ENCODE measurements at places on chromosomes 12 and 14.

- DNase-seq, result no peak
Measured at GRCh38 chr12:11768233-11768965, 118.9 kb downstream of the ETV6 start.

DNA sequence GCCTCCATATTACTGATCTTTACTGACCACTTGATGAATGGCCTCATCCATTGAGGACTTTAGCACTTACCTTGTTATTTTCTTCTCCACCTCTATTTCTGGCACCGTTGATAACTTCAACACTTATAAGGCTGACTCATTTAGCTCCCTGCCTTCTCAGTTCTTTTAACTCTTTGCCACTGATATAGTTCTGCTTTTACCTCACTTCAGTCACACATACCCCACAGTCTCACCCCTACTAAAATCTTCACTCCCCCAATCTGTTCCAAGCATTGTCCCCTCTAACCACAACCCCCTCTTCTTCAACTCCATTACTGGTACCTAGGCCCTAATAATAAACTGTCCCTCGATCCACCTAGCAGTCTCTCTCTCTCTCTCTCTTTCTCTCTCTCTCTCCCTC lies 141.0 kb downstream of the PAH start:
- DNase-seq, result no peak

DNA sequence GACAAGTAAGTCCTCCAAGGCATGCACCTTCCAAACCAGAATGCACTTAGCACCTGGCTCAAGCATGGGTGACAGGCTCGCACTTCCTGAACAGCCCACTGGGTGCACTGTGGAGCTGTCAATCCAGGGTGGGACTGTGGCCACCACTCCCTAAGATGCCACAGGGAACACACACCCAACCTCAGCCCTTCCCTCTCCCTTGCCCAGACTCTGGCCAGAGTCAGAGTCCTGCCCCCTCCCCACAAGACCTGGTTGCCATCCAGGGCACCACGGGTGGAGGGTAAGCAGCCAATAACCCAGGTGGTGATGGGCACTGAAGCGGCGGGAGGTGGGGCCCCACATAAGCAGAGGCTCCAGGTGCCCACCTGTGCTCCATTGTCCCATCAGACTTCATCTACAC lies 160.6 kb downstream of the MYRFL start:
- peak; percentile 38 for DNase-seq

- no peak for DNase-seq
Measured at GRCh38 chr14:103909531-103910261, 18.6 kb upstream of the TDRD9 start.

DNA sequence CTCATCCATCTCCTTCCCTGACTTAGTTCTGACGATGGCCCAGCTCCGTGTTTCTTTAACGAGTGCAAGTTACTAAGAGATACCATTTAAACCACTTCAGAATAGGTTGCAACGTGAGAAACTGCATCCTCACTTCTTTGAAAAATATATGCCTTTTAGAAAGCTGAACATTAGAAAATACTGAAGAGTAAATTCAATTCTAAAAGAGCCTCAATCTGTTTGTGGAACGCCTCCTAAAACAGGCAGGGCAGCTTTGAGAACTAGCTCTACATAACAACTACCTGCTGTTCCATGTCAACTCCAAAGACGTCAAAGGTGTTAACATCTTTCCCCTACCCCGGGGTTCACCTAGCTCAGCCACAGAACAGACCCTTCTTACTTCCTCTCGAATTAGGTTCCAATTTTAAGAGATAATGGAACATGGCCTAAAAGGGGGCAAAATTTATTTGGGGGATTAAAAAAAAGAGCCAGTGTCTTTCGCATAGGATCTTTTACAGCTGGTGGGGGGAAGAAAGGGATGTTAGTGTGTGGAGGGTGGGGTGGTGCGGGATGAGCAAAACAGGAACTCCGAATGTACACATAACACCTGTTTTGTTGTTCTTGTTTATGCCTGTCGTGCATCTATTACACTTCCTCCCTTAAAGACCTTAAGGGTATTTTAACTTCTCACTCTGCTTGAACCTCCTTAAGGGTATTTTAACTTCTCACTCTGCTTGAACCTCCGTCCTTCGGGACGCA lies 3.3 kb downstream of the BHLHE41 start:
- no peak for DNase-seq

- DNase-seq, result no peak
Measured at GRCh38 chr12:107470645-107471044, 215.0 kb upstream of the PWP1 start.
